Activated CD8-positive, alpha-beta memory T cell treated with anti-CD3 and anti-CD28 coated beads for 1 hour (primary cell): ENCODE measurements at places on chromosomes 3 and 15.

DNA sequence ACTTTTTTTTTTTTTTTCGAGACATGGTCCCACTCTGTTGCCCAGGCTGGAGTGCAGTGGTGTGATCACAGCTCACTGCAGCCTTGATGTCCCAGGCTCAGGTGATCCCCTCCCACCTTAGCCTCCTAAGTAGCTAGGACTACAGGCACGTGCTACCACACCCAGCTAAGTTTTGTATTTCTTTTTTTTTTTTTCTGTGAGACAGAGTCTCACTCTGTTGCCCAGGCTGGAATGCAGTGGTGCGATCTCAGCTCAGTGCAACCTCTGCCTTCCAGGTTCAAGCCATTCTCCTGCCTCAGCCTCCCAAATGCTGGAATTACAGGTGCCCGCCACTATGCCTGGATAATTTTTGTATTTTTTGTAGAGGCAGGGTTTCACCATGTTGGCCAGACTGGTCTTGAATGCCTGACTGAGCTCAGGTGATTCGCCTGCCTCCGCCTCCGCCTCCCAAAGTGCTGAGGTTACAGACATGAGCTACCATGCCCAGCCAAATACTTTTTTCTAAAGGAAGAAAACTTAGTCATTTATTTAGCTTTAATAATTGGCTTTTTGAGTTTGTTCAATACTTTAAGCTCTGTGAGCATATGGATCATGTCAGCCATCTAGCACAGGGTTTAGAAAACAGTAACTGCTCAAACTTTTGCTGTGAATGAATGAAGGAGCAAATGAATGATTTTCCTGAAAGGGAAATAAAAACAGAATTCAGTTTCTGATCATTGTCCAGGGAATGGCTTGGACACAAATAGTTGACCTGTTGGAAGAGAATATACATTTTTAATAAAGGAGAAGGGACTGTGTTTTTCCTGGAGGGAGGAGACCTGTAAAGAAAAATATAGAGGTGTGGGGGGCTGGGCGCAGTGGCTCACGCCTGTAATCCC lies 26.0 kb downstream of the UBE2E1 start:
- no peak for DNase-seq

GRCh38 chr3:43432462-43432861 lies 146.1 kb downstream of the SNRK start:
- no peak for DNase-seq

GRCh38 chr15:35194296-35194695 lies 109.2 kb upstream of the NANOGP8 start:
- DNase-seq: no peak

DNA sequence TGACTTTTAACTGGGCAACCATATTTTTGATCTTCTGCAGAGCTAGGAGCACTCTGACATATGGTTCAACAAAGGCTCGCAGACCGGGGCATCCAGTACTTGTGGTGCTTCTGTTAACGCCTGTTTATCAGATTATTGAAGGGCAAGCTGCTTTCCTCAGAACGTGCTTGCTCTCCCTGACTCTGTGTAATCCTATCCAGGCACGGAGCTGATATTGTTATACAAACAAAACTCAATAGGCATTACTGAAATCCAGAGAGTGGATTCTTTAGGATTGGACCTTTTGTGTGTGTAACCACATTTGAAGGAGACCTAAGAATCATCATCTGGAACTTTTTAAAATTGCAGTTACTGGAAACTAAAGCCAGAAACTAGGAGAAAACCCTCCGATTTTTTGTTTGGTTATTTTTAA lies 246.5 kb downstream of the PTPRG start:
- no peak for DNase-seq

DNA sequence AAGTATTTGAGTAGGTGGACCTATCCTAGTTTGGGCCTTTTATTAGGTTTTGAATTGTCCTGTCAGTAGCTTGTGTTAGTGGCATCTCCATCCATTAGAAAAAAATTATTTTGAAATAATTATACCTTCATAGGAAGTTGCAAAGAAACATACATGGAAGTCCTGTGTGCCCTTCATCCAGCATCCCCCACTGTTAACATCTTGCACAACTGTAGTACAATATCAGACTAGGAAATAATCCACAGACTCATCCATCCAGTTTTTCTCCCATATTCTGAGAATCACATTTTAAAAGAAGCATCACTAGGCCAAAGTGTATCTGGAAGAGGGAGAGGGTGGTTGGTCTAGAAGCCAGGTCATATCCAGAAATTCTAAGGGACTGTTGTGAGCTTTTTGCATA lies 155.5 kb upstream of the ROPN1 start:
- no peak for DNase-seq

- no peak for DNase-seq
These were observed 38.9 kb downstream of the RBMS3 start for GRCh38 chr3:29319798-29320197.

DNA sequence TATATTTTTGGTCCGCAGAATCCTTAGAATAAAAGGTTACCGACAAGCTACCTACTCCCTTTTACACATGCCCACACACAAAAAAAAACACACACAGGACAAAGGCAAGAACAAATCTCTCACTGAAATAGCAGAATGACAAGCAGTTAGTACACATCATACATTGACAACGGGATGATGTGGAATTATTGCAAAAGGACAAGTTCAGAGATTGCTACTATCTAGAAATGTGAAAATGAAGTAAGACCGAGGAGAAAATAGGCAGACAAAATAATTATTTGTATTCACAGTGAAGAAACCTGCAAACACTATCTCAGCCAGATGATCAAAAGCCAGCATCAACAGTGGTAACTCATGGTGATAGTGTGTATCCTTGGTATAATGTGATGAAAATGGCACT lies 112.2 kb upstream of the C3orf80 start:
- DNase-seq: no peak

DNA sequence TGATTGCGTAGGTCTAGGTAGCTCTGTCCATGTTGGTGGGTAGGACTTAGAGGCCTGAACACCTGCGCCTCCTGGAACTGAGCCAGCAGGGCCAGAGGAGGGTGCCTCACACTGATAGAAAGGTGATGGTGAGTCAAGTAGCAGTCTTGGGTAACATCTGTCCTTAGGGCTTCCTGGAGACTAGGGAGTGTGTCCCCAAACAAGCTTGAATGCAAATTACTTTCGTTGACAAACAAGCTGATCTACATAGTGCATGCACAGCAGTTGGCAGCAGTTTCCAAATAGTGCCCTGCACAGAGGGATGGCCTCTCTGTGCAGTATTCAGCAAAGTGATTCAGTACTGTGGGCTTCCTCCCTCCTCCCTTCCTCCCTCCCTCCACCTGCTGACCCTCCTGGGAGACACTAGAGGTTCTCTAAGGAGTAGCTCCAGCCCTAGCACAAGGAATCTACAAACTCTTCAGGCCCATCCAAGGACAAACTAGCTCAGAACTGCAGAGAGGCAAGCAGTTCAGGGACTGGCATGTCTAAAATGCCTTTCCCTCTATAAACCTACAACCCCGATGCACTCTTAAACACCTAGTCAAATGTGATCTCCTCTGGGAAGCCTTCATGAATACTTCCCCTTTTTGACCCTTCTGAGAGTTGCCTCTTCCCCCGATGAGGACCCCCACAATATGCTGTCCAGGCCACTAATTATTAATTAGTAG lies 61.0 kb downstream of the TLE3 start:
- DNase-seq: no peak
